ENCODE measurements at places on chromosomes 6 and 20. TPM values are rescaled to one million over a fixed set of nuclear protein-coding genes. Genes with fewer than 3 reads are reported as not detected.

Gene EBF4
- total RNA-seq = 0.10 TPM

GRCh38 chr6:1667012-1667804 lies 57.5 kb downstream of the FOXC1 start:
- DNase-seq = no peak

GRCh38 chr20:17026346-17026745 lies 200.5 kb upstream of the PCSK2 start:
- DNase-seq = peak; percentile 59

- no peak for DNase-seq
Observed at GRCh38 chr6:43455531-43456428, at the start of gene DLK2. Gene DLK2 (minus strand): TSS chr6:43455548. CDS start chr6:43454825, 723 bp downstream.

GRCh38 chr6:88734544-88734943 lies 228.9 kb downstream of the RNGTT start:
- DNase-seq = no peak

DNA sequence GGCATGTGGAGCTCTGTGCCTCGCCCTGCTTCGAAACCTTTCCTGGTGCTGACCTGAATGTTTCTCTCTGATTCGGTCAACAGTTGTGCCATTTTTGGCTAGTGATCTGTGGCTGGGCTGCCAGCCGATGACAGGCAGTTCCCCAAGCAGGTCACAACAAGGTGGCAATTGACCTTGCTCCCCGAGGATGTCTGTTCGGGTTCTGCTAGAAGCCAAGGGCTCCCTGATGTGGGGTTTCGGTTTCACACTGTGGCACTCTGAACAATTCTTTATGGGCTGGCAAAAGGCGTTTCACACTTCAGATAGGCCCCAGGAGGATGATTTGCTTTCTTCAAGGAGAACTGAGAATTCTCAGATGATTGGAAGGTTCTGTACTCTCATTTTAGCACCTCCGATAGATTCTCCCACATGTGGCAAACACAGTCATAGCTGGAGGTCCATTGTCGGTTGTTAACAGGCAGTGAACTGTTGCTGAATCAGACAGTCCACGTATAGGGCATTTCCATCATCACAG lies 135.6 kb downstream of the SLC24A3 start:
- peak; percentile 61 for DNase-seq

- DNase-seq = no peak
Observed at GRCh38 chr20:23397961-23398360, 23.3 kb downstream of the NAPB start.

Gene FOXS1
- total RNA-seq = 0.24 TPM

- peak; percentile 29 for DNase-seq
Observed at GRCh38 chr6:46626228-46626909, 26.2 kb downstream of the CYP39A1 start.

Gene ZNF165
- 1.1 TPM for total RNA-seq

DNA sequence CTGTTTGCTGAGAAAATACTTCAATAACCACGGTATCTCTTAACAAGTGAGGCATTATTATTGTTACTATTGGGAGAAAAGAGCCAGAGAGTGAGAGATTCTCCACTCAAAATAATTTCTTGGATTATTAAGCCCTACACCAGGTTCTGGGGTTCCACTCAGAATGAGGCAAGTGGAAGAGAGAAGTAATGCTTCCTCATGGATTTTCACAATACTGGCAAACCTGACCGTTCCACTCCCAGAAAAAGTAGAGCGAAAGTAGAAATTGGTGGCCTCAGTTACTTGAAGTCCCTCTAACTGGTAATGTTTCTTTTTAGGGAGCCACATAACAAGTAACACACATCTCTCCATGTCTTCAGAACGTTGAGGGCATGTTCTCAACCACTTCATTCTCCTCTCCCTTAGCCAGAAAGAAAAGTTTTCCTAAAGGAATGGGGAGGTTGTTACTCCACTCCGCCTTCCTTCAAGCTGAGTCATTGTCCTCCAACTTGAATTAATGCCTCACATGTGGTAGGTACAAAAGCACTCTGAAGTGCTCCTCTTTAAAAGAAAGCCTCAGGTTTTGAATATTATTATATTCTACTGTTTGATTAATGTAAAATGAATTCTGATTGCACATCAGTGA lies 1.9 kb downstream of the BAG2 start:
- DNase-seq = peak; percentile 79

DNA sequence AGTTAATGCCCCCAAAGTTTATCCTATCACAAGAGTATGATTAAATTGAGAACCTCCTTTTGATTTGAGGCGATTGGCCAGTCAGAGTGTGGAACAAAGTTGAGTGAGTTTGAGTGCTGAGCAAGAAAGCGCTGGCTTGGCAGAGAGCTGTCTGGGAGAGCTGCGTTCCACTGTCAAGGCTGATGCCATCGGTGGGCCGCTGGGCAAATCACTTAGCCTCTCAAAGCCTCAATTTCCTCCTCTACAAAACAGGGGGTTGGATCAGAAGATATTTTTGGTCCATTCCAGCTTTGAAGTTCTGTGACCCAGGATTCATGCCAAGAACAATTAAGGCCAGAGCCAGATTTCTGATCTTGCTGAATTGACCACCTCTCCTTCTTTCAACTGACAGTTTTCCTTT lies 60.2 kb downstream of the TMEM242 start:
- peak; percentile 24 for DNase-seq

DNA sequence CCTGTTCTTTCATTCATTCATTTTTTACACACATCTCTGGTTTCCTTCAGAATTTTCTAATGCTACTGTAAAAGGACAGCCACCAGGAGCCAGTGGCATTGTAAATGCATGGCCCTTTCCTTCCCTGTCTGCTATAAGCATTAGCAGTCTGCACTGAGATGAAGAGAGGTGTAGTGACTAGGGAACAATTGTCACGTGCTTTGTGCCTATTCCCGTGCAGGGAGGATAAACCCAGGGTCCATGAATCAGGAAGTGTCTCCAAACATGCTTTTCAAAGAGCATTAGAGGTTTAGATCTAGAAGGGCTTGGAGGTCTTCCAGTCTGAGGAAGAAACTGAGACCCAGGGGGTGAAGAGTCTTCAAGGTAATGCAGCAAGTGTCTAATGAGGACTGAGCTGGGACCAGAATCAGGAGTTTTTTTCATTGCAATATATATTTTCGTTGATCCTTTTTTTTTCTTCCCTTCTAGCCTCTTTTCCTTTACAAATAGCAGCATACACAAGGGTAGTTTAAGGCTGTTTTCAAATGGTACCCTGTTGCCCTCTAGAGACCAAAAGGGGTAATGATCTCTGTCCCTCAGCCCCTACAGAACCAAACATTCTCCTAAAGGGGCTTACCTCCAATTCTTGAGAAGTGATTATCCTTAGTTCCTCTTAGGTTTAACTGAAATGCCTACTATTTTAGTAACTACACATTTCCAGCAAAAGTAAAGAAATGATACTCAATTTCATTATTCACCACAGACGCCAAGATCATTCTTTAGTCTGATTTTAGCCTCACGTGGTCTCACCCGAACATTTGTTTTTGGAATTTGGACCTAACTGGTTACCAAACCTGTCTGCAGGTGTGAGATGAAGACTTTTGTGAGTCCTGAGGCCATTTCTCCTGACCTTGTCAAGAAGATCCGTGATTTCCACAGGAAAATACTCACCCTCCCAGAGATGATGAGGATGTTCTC lies 6.6 kb downstream of the TRIM15 start:
- DNase-seq = peak; percentile 59
